ENCODE measurements at places on chromosomes 4 and X.
A peak's percentile ranks its signal among the peaks of the same experiment; 100 is the strongest.

DNA sequence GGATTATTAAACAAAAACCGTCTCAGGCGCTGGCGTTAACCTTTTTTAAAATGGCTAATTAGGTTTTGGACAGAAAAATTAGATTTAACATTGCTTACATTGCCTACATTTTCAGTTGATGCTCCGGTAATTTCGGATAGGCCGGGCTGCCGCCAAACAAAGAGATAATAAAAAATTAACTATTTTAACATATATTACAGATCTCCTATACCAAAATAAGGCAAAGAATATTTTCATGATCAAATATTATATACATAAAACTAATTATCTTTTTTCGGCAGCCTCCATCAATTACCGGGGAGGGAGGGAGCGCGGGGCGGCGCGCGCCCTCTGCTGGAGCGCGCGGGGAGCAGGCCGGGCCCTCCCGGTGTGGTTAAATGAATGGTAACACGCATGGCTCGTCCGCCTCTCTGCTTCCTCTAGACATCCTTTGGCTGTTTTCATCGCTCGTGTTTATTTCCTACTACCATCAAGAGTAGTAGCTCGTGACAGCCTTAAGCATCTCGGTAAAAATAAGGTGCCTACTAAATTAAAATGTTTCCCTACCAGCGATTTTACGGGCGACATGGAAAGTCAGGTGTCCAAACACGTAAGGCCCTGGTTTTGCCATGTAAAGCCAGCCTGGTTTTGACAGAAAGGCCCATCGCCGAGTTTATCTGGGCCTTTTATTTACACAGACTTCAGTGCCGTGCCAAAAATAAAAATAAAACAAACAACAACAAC lies 52.4 kb upstream of the TMEM33 start:
- peak; percentile 78 for DNase-seq

- no peak for DNase-seq
Observed at GRCh38 chr4:14124816-14125215, 497.3 kb upstream of the BOD1L1 start.

DNA sequence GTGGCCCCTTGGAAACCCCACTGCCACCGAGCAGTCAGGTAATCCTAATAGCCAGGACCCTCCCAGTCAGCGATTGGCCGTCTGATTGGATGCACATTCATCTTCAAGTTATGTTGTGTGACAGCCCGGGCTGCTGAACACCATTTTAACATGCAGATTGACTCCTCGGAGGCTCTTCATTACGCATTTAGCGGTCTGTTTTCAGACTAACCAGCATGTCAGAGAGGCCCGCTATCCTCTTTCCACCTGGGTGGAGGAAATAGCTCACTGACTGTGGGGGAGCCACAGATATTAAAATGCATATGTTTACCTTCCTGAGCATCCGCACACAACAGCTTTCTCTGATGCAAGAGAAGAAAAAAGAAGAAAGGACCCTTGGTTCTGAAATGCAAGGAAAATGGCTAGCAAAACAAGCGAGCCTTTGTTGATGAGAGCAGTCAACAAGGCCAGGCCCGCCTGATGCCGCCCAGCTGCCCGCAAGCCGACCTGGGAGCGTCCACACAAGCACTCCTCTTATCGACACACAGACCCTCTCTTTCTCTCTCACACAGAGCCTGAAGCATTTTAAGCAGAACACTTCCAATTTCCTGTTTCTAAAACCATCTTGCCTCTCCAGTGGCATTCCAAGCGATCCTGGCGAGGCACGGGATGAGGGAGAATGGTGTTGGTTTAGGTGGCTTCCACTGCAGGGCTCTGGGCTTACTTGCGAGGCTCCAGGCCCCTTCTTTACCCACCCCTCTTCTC lies 118.3 kb downstream of the MGST2 start:
- no peak for DNase-seq

GRCh38 chrX:154649503-154650220 lies 3.7 kb downstream of the CTAG2 start:
- DNase-seq: no peak

DNA sequence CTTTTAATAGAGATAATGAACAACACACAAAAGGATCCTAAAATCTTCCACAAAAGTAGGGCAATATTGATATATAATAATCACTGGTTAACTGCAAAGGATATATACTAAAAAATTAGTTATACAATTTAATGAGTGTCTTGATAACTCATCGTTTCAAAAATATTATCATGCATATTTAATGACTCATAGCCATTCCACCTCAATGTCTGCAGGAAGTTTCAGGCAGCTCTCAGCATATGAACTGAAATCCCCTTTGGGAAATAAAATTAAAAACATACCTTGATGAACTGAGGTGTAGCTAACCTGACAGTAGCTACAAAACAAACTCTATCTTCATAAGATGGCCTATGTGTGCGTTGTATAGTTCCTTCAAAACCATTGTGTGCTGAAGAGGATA lies 62.9 kb downstream of the TMEM165 start:
- no peak for DNase-seq

- DNase-seq: no peak
Observed at GRCh38 chr4:182644683-182645050, 272.5 kb downstream of the DCTD start.

DNA sequence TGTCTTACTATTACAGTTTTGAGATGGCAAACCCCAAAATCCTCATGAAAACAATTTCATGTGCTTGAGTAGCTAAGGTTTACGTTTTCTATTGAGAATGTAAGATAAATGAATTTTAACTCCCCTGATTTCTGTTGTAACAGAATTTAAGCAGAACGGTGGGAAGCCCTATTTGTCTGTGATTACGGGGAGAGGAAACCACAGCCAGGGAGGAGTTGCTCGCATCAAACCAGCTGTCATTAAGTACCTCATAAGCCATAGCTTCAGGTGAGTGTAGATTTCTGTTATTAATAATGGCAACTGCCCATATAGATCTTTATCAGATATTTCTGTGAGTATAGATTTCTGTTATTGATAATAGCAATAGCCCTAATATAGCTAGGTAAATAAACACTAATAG lies 44.2 kb upstream of the RHOH start:
- DNase-seq: no peak

GRCh38 chr4:7803371-7803770 lies 136.3 kb downstream of the AFAP1 start:
- no peak for DNase-seq

- DNase-seq: peak; percentile 8
Observed at GRCh38 chr4:15855804-15856475, 77.8 kb downstream of the CD38 start.

DNA sequence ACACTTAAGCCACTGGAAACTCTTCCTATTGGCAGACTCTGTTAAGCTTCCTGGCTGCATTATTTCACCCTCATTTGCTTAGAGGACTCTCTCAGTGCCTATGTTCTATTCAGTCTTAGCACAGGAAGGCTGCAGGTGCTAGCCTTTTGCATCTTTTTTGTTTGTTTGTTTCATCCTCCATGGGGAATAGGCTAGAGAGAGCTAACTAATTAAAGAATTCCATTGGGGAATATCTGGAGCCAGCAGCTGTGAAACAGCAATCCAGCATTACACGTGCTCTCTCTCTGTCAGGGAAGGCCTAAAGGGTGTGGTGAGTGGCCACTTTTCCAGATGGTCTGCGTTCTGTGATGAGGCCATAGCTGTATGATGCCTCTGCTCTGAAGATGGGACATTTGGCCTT lies 633.6 kb downstream of the SPRY1 start:
- DNase-seq: no peak

DNA sequence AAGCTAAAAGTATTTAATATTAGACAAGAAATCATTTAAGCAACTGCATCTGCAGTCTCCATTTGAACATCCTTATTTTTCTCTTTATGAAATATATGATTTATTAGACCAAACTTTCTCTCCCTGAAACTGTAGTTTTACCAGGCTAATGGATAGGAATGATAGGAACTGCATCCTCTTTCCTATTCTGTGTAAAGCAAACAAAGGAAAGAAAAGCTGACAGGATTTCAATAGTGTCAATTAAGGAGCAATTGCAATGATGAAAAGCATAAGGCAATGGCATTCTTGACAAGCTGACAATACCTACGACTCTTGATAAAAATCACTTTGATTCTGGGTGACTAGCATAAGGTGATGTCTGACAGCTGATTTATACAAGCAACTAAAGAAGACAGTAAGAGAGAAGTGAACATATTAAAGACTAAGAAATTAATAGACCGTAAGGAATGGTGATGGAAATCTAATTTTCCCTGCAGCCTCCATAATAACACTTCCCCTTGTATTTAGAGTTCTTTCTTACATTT lies 502.5 kb downstream of the TECRL start:
- no peak for DNase-seq

DNA sequence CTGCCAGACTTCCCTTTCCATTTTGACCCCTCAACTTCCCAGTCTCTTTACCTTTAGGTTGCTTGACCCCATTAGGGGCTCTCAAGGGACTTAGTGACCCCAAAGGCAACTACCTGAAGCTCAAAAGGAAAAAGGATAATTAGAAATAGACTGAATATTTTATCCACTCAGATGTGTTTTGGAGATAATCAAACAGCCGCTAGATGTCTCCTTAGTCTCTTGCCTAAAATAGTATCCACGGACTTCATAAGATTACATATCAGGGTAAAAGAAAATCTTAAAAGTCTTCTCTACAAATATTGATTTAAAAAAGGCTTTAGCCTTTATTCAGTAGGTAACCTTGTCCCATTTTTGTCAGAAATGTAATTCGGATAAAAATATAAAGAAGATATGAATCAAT lies 21.0 kb upstream of the RHOXF2 start:
- DNase-seq: no peak

DNA sequence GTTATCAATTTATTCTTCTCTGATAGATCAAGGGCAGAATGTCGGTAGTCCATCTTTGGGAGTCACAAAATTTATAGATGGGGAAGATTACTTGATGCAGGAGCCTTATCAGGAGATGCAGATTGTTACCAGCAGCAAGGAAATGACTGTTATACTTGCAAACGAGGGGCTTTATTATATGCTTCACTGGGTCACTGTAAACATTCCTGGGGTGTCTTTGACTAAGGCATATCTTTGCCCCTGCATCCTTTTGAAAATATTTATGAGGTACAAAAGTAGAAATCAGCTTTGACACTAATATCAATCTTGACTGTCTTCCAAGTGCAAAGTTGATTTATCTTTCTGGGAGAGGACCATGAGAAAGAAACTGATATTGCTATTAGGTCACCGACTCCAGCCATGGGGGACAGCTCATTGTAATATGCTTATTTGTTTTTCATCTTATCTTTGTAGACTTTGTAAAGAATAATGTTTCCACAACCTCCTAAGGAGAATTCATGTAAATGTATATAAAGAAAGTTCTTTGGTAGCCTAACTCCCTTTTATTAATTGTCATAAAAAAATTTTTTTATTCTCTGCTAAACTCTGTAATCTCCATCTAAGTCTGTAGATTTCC lies 177.3 kb upstream of the EMCN start:
- DNase-seq: no peak

Measured in DMS53 (cell line).